SJSA1 (cell line): ENCODE measurements at places on chromosomes 3 and 15.
A peak's percentile ranks its signal among the peaks of the same experiment; 100 is the strongest.

GRCh38 chr3:61945657-61946056, 384.3 kb downstream of the PTPRG start:
- DNase-seq, result no peak

DNA sequence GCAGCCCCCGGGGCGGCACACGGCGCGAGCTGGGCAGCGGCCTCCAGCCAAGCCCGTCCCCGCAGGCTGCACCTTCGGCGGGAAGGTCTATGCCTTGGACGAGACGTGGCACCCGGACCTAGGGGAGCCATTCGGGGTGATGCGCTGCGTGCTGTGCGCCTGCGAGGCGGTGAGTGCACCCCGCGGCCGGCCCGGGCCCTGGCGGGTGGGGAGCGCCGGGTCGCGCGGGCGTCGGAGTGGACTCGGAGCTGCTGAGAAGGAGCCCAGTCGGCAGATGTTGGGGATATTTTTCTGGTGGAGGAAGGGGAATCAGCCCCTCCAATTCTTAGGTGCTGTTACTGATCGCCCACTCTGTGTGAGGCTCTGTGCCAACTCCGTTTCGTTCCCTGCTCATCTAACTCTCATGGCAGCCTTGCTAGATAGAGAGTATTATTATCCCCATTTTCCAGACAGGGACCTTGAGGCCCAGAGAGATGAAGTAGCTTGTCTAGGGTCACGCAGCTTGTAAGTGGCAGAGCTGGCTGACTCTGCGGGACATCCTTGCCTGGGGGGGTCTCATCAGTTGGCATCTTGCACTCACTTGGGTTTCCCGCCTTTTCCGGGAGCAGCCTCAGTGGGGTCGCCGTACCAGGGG, 890 bp downstream of the CHRD start:
- no peak for DNase-seq

DNA sequence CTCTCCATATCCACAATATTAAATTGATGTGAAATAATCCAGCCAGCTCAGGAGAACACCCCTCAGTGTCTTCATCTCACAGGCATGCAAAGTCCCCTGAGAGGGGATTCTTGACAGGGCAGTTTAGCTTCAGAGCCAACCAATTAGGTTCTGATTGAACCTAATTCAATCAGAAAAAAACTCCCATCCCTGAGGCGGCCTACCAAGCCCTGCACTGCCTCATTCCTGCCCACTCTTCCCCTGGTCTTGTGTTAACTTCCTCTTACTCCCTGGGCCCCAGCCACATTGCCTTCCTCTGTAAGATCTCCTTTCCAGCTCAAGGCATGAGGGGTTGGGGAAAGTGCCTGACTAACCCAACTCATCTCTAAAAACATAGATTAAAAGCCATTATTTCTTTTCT, 46.1 kb downstream of the FRMD4B start:
- no peak for DNase-seq

GRCh38 chr3:55333923-55334322, 153.2 kb downstream of the WNT5A start:
- DNase-seq, result no peak

DNA sequence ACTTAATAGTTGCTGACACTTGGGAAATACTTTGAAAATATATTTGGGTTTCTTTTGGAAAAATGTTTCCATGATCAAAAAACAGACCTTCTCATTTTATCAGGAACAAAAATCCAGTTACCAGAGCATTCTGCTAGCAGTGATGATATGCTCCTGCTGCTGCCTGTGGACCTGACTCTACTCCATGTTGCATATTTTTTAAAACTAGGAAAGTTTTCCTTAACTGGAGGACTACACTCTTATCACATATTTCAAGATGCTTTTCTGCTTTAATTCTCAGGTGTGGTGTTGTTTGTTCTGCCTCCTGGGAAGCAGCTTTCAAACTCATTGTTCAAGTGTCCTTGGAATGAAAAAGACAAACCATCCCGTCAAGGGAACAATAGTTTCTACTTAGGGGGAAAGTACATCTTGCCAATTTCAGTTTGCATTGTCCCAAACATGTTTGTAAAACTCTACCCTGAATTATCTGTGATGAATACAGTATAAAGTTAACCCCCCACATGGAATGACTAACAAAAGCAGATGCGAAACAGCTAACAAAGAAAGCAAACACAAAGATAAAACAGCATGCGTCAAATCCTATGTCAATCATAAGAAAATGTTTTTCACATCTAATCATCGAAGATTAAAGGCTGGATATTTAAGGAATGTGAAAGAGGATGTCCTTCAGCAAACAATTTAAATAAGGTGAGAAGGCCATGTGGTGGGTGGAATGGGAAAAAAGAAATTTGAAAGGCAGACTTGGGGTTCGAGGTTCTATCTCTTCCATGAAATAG, 40.1 kb upstream of the PSMD6 start:
- peak; percentile 69 for DNase-seq

DNA sequence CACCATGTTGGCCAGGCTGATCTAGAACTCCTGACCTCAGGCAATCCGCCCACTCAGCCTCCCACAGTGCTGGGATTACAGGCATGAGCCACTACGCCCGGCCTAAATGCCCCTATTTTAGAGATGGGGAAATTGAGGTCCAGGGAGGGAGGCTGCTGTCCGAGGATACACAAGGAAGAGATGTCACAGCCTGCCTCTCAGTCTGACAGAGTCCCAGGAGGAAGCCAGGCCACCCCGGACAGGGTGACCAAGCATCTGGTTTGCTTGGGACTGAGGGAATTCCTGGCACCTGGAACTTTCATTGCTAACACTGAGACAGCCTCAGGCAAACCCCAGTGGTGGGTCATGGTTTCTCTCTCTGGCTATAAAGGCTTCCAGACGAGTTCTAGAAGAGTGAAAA, 30.6 kb upstream of the ADAMTS7 start:
- no peak for DNase-seq

DNA sequence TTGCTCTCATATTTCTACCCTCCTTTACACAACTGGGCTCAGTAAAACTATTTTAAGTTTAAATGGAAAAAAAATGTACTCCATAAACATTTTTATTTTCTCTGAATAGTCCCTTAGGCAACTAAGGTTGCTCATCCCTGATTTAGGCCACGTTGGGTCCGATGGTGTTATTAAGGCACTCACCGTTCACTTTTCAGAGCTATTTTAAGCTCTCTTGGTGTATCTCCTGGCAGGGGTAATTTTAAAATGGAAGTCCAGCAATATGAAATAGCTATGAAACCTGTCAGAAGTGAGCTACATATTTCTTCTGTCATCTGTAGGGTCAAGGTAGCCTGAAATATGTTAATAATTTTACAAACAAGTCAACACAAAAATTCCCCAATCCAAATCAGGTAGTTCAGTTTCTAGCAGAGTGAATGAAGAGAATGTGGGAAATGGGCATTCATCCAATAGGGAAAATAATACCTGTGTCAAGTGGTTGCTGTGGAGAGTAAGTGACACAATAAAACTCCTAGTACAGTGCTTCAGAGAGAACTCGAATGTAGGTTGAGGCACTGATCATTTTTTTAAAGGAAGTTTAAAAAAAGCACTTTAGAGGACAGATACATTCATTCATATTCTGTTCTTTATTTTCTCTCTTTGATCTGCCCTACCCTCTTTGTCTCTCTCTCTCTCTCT, 209.3 kb upstream of the FEZF2 start:
- DNase-seq, result no peak

DNA sequence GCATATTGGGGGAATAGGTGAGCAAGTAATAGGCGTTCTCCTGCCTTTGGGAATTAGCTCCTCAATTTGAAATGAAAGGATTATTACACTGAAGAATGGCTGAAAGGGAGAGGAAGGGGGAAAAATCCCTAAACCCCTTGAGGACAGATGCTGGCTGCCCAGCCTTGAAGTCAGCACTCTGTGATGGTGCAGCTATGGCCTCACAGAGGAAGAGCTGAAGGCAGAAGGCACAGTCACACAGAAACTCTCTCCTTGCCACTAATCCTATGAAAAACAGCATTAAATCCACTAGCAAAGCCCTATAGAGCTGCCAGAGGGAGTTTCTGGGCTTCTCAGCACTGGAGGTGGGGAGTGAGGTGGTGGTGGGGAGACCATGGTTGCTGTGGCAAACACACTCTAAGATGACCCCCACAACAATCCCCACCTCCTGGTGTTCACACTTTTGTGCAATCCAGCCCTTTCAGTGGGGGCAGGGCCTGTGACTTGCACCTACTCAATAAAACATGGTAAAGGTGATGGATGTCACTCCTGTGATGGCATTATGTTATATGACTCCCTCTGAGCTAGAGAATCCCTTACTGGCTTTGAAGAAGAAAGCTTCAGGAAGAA, 101.2 kb downstream of the RFTN1 start:
- DNase-seq, result no peak

DNA sequence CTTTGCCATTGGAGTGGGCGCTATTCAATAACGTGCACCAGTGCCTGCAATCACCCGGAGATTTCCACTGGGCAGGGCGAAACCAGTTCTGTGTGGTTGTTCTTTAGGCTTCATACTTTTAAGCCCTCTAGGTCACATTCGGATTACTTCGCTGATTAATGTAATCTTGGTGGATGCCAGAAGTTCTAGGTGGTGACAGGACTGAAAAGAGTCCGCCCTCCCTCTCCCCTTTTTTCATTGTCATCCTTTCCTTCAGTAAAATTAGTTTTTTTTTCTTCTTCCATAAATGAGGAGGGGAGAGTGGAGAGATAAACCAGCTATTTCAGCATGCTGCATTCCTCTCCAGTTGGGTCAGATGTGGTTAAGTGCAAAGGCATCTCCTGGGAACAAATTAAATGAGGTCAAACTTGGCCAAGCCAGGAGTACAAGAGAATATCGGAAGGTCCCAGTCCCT, 2.3 kb upstream of the SLC2A2 start:
- DNase-seq, result no peak

DNA sequence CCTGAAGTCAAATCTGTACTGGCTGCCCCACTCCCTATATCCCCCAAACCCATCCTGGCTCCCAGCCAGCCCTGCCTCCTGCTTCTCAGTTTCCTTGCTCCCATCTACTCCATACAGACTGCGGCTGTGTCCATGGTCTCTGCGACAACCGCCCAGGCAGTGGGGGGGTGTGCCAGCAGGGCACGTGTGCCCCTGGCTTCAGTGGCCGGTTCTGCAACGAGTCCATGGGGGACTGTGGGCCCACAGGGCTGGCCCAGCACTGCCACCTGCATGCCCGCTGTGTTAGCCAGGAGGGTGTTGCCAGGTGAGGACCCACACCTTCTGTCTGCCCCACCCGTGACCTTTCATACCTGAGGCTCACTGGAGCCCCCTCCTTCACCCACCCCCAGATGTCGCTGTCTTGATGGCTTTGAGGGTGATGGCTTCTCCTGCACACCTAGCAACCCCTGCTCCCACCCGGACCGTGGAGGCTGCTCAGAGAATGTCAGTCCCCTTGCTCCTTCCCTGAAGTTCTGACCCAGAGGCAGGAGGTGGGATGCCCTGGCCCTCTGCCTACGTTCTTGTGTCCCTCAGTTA, 14.7 kb downstream of the STAB1 start:
- no peak for DNase-seq

GRCh38 chr15:50687302-50687902, 805 bp upstream of the TRPM7 start:
- no peak for DNase-seq
